ENCODE measurements at places on chromosomes 13 and 19.

DNA sequence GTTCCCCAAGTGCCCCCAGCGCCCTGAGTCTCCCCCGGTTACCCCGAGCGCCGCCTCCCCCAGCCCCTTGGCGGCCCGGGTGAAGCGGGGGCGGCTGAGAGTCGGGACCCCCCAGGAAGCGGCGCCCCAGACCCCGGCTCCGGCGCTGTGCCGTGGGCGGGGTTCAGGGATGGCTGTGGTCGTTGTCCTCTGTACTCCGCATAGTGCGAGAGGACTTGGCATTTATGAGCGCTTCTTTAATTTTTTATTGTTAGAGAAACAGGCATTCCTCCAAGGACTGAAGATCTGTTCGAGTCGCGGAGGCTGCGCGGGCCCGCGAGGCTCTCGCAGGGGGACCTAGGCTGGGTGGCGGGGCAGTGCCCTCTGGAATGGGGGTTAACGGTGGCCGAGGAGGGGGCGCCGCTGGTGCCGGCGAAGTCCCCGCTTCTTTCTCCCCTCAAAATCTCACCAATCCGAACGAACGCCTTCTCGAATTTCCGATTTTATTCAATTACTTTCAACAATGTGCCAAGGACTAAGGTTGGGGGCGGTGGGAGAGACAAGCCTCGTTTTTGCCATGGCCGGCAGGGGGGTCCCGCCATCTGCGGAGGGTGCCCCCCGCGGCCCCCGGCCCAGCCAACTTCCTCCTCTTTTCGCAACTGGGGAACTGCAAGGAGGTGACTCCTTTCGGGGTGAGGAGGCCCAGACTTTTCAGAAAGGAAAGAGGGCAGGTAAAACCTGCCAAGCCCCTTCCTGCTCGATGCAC, 596 bp upstream of the GJB2 start:
- H3K4me3 ChIP-seq = peak overlapping the region; percentile 69
- DNase-seq = peak; percentile 67
- peaks cover 64% of the 10 kb centered on the region for H3K27me3 ChIP-seq

- peaks cover 53% of the 10 kb centered on the region for H3K27me3 ChIP-seq
- no peaks in the 10 kb centered on the region for H3K4me1 ChIP-seq
- DNase-seq = no peak
- H3K4me3 ChIP-seq = no peak overlapping the region
- no peak overlapping the region for H3K27ac ChIP-seq
These were observed 24.8 kb upstream of the IGFL4 start for GRCh38 chr19:46065486-46066071.

DNA sequence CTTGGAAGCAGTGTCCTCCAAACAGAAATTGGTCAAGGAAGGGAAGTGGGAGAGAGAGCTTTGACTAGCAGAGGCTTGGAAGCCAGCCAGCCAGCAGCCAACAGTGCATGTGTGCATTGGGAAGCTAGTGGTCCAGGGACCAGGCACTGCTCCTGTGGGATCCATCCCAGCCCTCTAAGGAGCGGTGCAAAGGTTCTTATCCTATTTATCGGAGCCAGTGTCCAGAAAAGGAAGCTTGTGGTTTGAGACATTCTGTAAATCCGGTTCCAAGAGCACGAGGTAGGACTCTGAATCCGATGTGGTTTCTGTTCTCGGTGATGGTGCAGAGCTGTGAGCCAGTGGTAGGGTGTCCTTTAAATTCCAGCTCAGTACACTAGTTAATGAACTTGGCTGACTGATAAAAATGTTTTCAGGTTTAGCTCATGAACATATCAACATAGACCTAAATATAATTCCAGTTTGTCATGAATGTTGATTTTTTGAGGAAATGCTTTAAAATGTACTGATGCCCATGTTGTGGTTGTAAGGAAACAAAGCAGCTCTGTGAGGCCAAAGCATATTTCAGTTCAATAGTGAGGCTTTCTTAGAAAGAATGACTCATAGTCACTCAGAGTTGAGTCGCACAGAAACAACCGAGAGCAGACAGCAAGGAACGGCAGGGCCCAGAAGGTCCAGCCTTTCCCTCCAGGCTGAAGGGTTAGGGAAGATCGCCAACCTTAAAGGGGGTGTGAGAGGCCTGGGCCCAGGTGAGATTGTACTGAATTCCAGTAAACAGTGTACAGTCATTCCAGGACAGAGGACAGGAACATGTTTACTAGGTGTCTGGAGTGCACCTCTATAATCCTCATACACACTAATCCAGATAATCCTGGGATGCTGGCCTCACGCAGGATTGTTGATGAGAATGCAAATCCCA, 21.5 kb upstream of the GARRE1 start:
- H3K27ac ChIP-seq = peak overlapping the region; percentile 88
- no peaks in the 10 kb centered on the region for H3K27me3 ChIP-seq
- H3K36me3 ChIP-seq = peaks cover 37% of the 10 kb centered on the region
- H3K4me3 ChIP-seq = peak overlapping the region; percentile 56
- H3K4me1 ChIP-seq = peaks cover 14% of the 10 kb centered on the region

GRCh38 chr13:50074843-50075242, 59.6 kb downstream of the KCNRG start:
- H3K27me3 ChIP-seq = no peaks in the 10 kb centered on the region
- H3K4me1 ChIP-seq = peaks cover 40% of the 10 kb centered on the region
- no peak overlapping the region for H3K4me3 ChIP-seq
- peaks cover 31% of the 10 kb centered on the region for H3K36me3 ChIP-seq
- no peak for DNase-seq

- H3K4me3 ChIP-seq = no peak overlapping the region
- H3K27ac ChIP-seq = no peak overlapping the region
- no peaks in the 10 kb centered on the region for H3K4me1 ChIP-seq
- no peak for DNase-seq
- no peaks in the 10 kb centered on the region for H3K36me3 ChIP-seq
These were observed 22.5 kb downstream of the SERP2 start for GRCh38 chr13:44395976-44396694.
